Mammary microvascular endothelial cell (primary cell): ENCODE measurements at places on chromosomes 5 and 9. TPM values are rescaled to one million over a fixed set of nuclear protein-coding genes. Genes with fewer than 3 reads are reported as not detected.

GPX3 gene
- total RNA-seq = 11.8 and 16.1 TPM in 2 replicates

HEXB gene
- 193 and 195 TPM in 2 replicates for total RNA-seq

SECISBP2 gene
- 19.6 and 23.8 TPM in 2 replicates for total RNA-seq

SPATA6L gene
- total RNA-seq = 0.80 and 0.94 TPM in 2 replicates

OR13C9 gene
- not detected in 2 replicates for total RNA-seq

SLC6A19 gene
- not detected in 2 replicates for total RNA-seq

PCDHA1 gene
- not detected in 2 replicates for total RNA-seq

CXXC5 gene
- total RNA-seq = 6.0 and 7.9 TPM in 2 replicates

HEMGN gene
- not detected in 2 replicates for total RNA-seq

AK3 gene
- 33.4 and 35.3 TPM in 2 replicates for total RNA-seq

CBY3 gene
- total RNA-seq = not detected in 2 replicates

TMC1 gene
- 0.13 TPM in 1 of 2 replicates, not detected in the other for total RNA-seq

HAVCR2 gene
- total RNA-seq = not detected in 2 replicates

QRFP gene
- total RNA-seq = not detected in 2 replicates

ANKRD34B gene
- not detected in 2 replicates for total RNA-seq

GKAP1 gene
- total RNA-seq = 1.00 and 1.3 TPM in 2 replicates

LRRTM2 gene
- 0.44 and 0.47 TPM in 2 replicates for total RNA-seq

GRM6 gene
- total RNA-seq = not detected in 2 replicates

CTSV gene
- 1.3 and 2.2 TPM in 2 replicates for total RNA-seq

TAF11L13 gene
- total RNA-seq = not detected in 2 replicates

PALM2AKAP2 gene
- total RNA-seq = 0.05 and 0.07 TPM in 2 replicates

NRG2 gene
- 0.69 and 1.1 TPM in 2 replicates for total RNA-seq

VCAN gene
- 3.4 and 4.8 TPM in 2 replicates for total RNA-seq

SMIM32 gene
- not detected in 2 replicates for total RNA-seq

DNM1 gene
- total RNA-seq = not detected in 2 replicates

CER1 gene
- total RNA-seq = not detected in 2 replicates

FBXO4 gene
- 6.1 and 8.9 TPM in 2 replicates for total RNA-seq

IER5L gene
- total RNA-seq = 19.2 and 22.7 TPM in 2 replicates

PCDHA6 gene
- 0.27 TPM in 1 of 2 replicates, not detected in the other for total RNA-seq

SHISAL2B gene
- not detected in 2 replicates for total RNA-seq

PCDHB16 gene
- total RNA-seq = under 0.01 and 0.25 TPM in 2 replicates

PCDHB6 gene
- not detected in 2 replicates for total RNA-seq

TLR4 gene
- 134 and 147 TPM in 2 replicates for total RNA-seq

PFN3 gene
- total RNA-seq = not detected in 2 replicates

SNCAIP gene
- 5.7 and 8.9 TPM in 2 replicates for total RNA-seq

ZSWIM6 gene
- total RNA-seq = 5.7 and 5.9 TPM in 2 replicates

TNFSF15 gene
- 0.10 and 0.13 TPM in 2 replicates for total RNA-seq

PCDHA13 gene
- not detected in 2 replicates for total RNA-seq

ZNF366 gene
- 14.1 and 16.4 TPM in 2 replicates for total RNA-seq

STX17 gene
- total RNA-seq = 11.1 and 12.4 TPM in 2 replicates

MAMDC4 gene
- 1.6 and 1.9 TPM in 2 replicates for total RNA-seq

INSL6 gene
- not detected in 2 replicates for total RNA-seq
